ENCODE measurements at places on chromosomes 7 and 10.

DNA sequence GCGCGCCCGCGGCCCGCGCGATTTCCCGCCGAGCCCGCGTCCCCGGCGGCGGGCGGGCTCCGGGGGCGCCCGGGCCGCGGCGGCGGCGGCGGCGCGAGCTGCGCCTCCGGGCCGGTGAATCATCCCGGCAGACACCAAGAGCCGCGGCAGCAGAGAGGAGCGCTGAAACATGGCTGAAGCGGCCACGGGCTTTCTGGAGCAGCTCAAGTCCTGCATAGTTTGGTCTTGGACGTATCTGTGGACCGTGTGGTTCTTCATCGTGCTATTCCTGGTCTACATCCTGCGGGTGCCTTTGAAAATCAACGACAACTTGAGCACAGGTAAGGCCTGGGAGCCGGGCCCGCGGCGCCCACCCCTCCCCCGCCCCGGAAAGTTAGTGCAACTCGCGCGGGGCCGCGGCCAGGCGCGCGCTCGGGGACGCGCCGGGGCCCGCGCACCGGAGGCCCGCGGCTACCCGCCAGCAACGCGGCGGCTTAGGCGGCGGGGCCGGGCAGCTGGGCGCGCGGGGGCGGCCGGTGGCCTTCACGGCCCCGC, at the start of gene ST7:
ST7 (plus strand) TSS at position 130 of the 534 bp plus-strand sequence; CDS start at position 170, 40 bp downstream.
- peak; percentile 53 for DNase-seq

DNA sequence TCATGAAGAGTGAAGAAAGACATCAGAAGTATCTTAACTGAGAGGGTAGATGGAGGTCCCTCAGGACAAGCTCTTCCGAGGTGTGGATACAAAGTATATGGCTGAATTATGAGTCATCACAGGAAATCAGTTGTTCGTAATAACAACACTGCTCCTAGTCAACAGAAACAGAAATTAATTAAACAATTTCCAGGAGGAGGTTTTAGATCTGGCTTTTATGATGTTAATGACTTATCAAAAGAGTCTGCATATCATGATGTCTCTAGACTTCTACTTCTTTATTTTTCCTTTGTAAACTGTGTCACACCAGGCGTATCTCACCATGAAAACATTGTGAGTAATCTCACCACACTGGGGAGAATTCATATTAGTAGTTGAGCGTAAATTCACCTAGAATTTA, 31.2 kb downstream of the OSBPL3 start:
- DNase-seq: peak; percentile 20

DNA sequence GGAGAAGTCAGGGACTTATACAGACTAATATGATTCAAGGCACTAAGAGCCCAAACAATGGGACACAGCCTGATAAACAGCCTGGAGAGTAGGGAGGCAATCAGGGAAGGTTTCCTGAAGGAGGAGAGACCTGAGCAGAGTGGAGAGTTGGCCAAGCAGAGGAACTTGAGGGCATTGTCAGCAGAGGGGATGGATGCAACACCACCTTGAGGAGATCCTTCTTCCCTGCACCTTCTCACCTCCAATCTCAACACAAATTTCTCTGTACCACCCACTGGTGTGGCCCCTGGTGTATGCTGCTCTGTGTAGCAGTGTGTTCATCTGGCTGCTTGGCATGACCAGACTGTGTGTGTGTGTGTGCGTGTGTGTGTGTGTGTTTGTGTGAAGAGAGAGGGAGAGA, 146.2 kb downstream of the WDR11 start:
- no peak for DNase-seq

DNA sequence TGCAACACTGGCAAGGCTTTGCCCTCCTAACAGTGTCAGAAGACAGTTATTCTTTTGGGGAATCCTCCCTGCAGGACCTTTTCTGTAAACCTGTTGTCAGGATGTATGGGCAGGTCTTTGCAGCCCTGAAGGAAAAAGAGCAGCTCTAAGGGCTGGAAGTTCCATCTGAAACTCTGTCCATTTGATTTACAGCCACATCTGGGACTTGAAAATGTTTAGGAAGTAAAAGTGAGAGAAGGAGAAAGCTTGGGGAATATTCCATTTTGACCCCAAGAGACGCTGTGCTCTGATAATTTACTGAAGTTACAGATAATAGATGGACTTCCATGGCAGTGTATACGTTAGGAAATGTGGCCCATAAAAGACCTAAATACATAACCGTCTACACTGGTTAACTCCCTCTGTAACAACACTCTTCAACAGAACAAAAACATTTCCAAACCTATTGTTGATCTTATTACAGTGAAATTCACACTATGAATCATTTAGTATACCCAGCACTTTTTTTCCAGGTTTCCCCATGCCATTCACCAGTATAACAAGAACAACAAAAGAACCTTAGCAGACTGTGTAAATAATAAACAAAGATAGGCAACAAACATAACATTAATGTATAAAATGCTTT, 89.1 kb downstream of the KIAA1549 start:
- no peak for DNase-seq

DNA sequence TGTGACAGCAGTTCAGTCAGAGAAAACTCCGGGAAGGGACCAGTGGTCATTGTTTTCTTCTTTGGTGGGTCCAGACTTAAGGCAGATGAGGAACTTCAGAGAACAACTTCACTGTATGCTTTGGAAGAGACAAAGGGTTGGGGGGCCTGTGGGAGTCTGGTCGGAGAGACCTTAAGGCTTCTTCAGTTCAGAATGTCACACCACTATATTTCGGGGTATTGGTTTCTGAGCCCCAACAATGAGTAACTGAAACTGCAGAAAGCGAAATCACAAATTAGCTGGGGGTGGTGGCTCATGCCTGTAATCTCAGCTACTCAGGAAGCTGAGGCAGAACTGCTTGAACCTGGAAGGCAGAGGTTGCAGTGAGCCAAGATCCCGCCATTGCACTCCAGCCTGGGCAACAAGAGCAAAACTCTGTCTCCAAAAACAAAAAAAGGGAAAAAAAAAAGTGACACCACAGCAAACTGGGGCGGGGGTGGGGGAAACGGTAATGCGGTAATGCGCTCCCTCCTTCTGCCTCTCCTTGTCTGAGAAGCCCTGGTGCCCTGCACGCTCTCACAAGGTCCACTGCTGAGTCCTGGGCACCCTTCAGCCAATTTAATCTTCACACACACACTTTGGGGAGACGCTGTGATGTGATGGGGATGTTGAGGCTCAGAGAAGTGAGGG, 2.2 kb upstream of the ADIRF start:
- peak; percentile 38 for DNase-seq

- DNase-seq: no peak
Observed at GRCh38 chr7:98976396-98977185, 98.3 kb downstream of the TRRAP start.

DNA sequence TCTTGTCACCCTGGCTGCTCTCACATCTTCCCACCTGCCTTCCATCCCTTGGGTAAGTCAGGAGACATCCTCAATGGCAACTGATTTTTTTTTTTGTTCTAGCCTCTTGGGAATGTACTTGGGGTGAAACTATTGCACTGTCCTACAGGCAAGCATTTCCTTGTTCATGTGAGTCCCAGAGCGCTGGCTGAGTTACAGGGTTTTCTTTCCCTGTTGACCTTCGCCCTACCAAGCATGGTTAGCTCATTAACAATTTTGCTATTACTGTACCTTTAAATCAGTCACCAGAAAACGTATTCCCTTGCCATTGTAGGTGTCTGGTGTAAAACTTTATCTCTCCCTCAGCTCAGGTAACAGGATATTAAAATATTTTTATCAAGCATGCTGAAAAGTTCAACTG, 98.9 kb downstream of the PRLHR start:
- no peak for DNase-seq

GRCh38 chr7:131513245-131514061, 43.0 kb downstream of the PODXL start:
- peak; percentile 79 for DNase-seq

DNA sequence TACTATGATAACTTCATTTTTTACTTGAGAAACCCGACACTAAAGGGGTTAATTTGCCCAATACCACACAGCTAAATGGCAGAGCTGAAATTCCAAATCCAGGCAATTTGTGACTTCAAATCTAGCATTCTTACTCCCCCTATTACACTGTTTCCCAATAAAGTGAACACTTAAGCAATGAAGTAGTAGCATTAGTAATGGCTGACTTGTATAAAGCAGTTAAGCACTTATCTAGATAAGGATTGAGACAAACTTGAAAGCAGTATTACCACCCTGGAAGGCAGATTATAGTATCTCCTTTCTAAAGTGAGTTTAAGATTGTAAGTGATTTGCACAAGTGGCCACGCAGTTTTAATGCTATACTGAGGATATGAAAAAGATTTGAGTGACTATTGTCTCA, 39.3 kb downstream of the WASL start:
- DNase-seq: no peak

DNA sequence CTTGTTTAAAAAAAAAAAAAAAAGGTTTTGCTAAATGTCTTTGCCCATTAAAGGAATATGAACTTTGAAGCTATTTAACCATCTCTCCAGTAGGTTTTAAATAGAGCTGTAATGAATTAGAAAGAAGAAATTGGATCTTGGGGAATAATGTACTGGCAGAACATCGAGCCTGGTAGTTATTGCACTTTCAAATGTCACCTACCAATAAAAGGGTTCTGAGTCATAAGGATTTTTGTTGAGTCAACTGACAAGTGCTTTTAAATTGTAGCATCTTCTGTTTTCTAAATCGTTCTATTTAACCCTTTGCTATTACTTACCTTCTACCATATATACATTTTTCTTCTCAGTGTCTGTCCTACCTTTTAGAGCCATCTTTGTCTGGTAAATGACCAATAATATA, 10.7 kb downstream of the CUTC start:
- no peak for DNase-seq

DNA sequence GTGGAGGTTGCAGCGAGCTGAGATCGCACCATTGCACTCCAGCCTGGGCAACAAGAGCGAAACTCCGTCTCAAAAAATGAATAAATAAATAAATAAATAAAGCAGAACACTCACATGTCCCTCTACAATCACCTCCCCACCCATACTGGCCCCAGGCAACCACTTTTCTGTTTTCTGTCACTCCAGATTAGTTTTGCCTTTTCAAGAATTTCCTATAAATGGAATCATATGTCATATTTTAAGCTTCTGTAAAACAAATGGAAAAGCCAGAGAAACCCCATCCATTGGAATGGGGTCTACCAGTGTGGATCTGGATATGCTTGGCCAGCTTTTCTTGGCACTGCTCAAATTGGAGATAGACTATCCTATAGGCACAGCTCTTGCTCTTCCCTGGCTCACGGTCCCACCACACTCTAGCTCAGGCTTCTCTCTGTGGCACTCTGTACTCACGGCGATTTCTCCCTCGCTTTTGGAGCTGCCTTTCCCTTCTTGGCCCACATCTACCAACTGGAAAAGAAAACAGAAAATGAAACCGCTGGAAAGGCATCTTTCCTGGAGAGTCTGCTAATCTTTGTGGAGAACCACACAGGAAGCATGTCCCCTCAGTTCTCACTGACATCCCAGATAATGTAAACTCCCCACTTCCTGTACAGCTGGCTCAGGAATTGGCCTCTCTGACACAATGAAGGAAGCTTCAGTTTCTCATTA, 210.1 kb downstream of the JCAD start:
- no peak for DNase-seq

- no peak for DNase-seq
Observed at GRCh38 chr7:27239387-27240014, 3.1 kb upstream of the EVX1 start.

DNA sequence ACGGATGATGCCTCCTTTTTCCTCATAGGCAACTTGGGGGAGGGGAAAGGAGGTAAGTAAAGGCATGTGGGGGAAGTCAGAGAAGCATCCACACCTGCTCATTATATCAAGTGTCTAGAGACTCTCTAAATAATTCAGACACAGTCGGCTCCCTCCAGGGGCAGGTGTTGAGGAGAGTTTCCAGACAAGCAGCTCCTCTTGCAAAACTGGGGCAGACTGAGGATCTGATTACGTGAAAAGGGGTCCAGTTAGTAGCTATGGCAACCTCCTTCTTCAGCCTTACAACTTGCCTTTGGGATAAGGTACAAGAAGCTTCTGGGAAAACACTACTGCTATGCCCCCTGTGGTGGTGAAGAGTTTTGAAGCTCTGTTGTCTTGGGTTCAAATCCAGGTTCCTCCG, 39.0 kb upstream of the SORBS1 start:
- no peak for DNase-seq

- DNase-seq: no peak
Observed at GRCh38 chr7:94697035-94697974, 41.4 kb upstream of the SGCE start.

GRCh38 chr7:151432658-151433521, 7.1 kb downstream of the CRYGN start:
- DNase-seq: peak; percentile 29

GRCh38 chr10:91587710-91588638, 44.9 kb downstream of the PPP1R3C start:
- DNase-seq: no peak

- no peak for DNase-seq
Observed at GRCh38 chr10:117237401-117237991, 3.4 kb upstream of the SLC18A2 start.

GRCh38 chr10:110969183-110969582, 49.8 kb downstream of the SHOC2 start:
- DNase-seq: no peak

GRCh38 chr10:30063099-30063498, 3.7 kb upstream of the JCAD start:
- DNase-seq: no peak

- DNase-seq: peak; percentile 35
Observed at GRCh38 chr10:3467052-3467951, 294.7 kb upstream of the PITRM1 start.

DNA sequence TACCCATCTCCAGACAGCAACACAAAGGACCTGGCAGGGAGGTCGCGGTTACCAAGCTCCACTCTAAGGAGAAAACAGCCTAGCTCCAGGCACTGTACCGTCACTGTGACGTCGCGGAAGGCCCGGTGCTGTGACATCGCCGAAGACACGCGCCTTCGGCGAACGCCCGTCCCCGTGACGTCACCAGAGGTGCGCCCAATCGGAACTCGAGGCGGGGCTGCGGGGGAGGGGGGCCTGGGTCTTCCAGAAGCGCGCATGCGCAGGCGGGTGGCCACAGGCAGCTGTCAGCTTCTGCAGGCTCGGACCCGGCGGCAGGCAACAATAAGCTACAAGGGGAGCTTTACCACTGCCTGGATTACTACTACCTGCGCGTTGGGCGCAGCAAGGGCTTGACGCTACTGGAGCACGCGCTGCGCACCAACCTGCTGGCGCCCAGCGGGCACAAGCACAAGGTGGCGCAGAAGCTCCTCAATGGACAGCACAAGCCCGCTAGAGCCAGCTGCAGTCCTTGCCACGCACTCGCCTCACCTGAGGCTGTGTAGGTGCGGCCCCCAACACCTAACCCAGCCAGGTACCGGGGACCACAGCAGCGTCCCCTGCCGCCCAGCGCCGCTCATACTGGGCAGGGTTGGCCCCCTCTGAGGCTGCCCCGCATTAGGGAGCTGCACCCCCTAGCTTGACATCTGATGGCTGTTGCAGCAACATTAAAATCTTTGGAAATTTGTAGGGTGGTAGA, 208.4 kb downstream of the TPST1 start:
- peak; percentile 77 for DNase-seq

- no peak for DNase-seq
Observed at GRCh38 chr7:44293561-44294324, 31.7 kb downstream of the CAMK2B start.

GRCh38 chr7:67056683-67057082, 60.0 kb downstream of the TYW1 start:
- no peak for DNase-seq

Data from activated CD4-positive, alpha-beta T cell treated with anti-CD3 and anti-CD28 coated beads, Interleukin-2, Interleukin-4, amounts not matched to agents 100 ng/mL and 50 ng/mL, durations not matched to agents 16 hours and 8 hours (primary cell).